ENCODE measurements at places on chromosomes 4 and X.

- DNase-seq = no peak
Measured at GRCh38 chrX:101482296-101482695, 3.0 kb upstream of the ARMCX4 start.

DNA sequence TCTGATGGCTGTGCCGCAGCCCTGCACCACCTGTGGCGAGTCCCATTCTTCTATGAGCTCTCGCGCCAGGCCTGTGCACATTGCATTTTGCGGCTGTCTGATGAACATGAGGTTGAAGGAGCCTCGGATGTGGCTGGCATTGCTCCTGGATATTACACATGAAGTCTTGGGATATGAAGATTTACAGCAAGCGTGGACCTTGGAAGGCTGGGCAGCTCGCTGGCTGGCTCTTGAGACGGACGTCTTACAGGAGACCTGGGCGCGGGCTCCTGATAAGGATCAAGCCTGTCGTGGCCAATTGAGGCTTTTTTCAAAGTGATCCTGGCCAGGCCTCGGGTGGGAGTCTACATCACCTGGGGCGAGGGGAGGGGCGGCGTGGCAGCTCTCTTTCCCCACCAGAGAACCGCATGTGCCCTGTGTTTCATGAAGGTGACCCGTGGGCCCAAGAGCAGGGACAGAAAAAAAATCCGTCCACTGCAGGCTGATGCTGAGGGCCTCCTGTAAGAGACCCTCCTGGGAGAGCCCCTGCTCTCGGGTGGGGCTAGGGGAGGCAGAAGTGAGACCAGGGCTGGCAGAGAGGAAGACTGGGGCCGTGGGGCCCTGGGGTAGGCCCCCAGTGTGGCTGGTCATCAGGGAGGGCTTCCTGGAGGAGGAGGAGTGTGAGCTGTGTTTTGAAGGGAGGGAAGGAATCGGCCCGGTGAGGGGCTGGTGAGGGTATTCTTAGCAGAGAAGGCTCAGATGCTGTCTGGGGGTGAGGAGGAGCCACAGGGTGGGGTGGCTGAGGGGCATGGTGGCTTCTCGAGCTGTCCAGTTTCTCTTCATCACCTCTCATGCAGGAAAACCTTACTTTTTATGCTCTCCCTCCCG lies 23.6 kb downstream of the CPZ start:
- no peak for DNase-seq

GRCh38 chrX:68889249-68889648 lies 60.4 kb downstream of the EFNB1 start:
- no peak for DNase-seq

DNA sequence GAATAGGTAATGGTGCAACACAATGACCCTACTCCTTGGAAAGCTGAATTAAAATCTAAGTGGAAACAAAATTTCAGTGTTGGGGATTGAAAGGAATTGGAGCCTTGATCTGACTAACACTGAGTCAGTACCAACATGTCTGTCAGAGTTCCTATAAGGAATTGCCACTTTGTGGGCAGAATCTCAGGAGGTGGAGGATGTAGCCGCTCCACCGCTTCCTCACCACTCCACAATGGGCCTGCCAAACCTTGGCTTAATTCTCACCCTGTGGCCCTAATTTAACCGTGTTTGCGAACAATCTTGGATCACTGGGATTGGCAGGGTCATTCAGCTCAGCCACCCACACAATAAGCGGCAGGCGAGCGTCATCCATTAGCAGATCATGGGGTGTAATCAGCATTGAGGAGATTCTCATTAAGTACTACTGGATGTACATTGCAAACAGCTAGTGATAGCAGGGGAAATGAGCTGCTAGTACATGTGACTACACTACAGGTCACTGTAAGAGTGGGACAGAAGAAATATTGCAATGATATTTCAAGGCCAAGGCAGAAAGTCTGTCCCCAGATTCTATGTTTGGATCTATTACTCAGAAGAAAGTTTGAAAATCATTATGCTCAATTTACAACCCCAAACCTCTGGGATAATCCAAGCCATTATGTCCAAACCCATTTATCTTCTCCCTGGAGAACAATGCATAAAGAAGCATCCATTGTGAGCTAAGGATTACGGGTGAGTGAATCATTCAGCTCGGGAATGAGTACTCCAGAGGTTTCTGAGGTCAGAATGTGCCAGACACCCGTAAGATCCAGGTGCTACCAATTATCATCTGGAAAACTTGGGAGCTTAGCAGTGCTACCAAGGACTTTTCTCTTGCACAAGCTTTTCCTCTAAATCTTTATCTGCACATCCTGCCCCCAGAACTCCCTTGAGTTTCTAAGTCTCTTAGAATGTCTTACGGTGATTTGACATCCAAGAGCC lies 5.8 kb downstream of the SRPX start:
- DNase-seq = no peak

- no peak for DNase-seq
Measured at GRCh38 chr4:178664621-178665020, 1222.4 kb upstream of the AGA start.

DNA sequence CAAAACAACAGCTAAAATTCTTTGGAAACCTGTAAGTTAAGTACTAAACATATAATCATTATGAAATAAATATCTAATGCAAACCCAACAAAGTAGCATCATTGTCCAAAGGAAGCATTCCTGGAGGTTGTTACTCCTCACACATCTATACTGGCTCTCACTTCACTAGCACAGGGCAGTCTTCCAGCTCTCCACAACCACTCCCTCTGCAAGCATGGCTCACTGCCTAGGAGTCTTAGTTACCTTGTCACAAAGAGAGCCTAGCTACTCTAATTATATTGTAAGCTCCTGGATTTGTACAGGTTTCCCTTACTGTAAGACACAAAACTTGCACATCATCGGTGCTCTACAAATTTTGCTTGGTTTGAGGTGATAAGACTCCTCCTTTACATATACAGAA lies 76.1 kb downstream of the AMMECR1 start:
- DNase-seq = no peak

DNA sequence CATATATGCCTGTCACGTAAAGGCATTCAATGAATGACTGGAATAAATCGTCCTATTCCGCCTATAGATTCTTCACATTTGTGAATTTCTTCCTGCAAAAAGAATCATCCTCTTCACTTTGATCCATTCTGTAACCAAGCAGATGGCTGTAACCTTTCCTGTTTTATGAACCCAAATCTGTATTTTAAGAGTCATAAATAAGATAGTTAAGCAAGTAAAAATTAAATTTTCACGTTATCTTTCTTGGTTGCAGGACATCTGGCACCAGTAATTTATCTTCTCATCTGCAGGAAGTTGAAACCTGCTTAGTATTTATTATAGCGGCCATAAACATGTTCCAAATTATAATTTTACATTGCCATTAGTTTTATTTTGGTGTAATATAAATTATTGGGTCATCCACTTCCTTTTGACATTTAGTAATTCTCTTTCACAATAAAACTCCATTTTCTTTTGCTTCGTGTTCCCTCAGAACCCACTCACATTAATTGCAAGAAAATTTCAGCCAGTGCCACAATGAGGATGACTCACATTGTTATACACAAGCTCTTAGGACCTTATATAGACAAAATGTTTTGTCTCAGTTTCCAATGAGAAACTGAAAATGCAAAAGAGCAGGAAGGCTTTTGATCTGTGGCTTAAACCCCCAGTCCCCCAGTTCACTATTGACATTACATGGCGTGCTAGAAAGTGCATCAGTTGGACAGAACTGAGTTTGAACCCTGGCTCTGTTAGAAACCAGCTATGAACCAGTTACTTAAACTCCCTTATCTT lies 51.1 kb downstream of the TMEM156 start:
- DNase-seq = no peak

GRCh38 chrX:101415180-101416145 lies 7.4 kb downstream of the HNRNPH2 start:
- DNase-seq = peak; percentile 23

- DNase-seq = peak; percentile 23
Measured at GRCh38 chr4:5710961-5711478, at the start of gene EVC. TSS of gene EVC (plus strand) at chr4:5711201. CDS start at chr4:5711381, 180 bp downstream.

GRCh38 chrX:5549512-5549911 lies 679.2 kb downstream of the NLGN4X start:
- no peak for DNase-seq

GRCh38 chrX:108053218-108053617 lies 8.4 kb downstream of the VSIG1 start:
- DNase-seq = no peak

GRCh38 chr4:127352220-127353113 lies 280.3 kb upstream of the INTU start:
- no peak for DNase-seq

Data from HuH-7 (cell line).